Cardiac septum (tissue), 1 donor: ENCODE measurements at places on chromosomes 5 and 9. TPM values are rescaled to one million over a fixed set of nuclear protein-coding genes. Genes with fewer than 3 reads are reported as not detected.

The CENPK gene
- total RNA-seq, result 0.73 TPM

The ARL14EPL gene
- total RNA-seq, result not detected

- DNase-seq, result no peak
Measured at GRCh38 chr5:159802661-159803060, 113.6 kb upstream of the ADRA1B start.

- peak; percentile 91 for DNase-seq
Measured at GRCh38 chr9:92140074-92140753, 25.0 kb upstream of the SPTLC1 start.

DNA sequence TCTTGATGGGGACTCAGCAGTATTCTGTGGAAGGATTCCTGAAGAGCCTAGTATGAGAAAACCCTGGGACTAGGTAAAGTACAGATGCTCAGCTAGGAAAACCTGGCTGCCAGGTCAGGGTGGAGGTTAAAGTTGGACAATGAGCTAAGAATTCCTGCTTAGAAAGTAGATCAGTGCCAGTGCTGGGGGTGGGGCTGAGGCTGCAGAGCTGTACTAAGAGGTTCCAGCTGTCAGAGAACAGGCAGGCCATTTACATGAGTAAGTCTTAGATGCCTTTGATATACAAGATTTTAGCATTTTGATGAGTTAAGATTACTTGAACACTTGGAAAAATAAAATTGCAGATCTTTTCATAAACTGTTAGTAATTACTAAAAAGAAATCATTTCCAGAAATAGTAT is 332.3 kb upstream of the NUDT12 start:
- no peak for DNase-seq
